ENCODE measurements at places on chromosomes 16 and 17.
A peak's percentile ranks its signal among the peaks of the same experiment; 100 is the strongest.

- DNase-seq = no peak
These were observed 368.4 kb downstream of the SOX9 start for GRCh38 chr17:72489272-72489641.

- DNase-seq = no peak
These were observed 26.0 kb downstream of the TBX4 start for GRCh38 chr17:61478026-61478789.

DNA sequence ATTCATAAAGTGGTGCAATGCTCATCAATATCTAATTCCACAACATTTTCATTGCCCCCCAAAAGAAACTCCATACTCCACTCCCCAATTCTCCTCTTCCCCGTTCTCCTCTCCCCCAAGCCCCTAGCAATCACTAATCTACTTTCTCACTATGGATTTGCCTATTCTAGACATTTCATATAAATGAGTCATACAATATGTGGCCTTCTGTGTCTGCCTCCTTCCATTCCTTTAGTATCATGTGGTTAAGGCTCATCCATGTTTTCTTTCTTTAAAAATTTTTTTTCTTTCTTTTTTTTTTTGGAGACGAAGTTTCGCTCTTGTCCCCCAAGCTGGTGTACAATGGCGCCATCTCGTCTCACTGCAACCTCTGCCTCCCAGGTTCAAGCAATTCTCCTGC lies 56.3 kb upstream of the HAS3 start:
- no peak for DNase-seq

DNA sequence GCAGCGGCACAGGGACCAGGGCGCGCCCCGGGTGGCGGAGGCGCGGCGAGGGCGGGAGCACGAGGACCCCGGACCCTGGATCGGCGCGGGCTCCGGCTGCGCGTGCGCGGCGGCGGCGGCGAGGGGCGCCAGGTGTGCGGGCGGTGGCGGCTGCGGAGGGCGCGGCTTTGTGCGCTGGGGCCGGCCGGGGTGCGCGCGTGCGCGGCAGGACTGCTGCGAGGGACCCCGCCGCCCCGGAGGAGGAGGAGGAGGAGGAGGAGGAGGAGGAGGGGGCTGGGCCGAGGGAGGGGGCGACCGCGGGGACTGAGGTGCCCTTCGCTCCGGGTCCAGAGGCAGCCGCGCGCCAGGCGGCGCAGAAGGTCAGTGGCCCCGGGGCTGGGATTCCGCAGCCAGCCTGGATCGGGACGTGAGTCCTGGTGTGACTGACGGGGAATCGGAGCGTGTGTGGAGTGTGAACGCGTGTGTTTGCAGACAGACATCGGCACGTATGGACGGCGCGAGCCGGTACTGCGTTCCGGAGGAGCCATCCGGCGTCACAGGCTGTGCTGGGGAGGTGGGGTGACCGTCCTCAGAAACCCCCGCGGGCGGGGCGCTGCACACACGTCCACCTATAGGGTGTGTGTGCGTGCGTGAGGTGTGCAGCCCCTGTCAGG lies 19.5 kb upstream of the RAP1GAP2 start:
- DNase-seq = no peak

DNA sequence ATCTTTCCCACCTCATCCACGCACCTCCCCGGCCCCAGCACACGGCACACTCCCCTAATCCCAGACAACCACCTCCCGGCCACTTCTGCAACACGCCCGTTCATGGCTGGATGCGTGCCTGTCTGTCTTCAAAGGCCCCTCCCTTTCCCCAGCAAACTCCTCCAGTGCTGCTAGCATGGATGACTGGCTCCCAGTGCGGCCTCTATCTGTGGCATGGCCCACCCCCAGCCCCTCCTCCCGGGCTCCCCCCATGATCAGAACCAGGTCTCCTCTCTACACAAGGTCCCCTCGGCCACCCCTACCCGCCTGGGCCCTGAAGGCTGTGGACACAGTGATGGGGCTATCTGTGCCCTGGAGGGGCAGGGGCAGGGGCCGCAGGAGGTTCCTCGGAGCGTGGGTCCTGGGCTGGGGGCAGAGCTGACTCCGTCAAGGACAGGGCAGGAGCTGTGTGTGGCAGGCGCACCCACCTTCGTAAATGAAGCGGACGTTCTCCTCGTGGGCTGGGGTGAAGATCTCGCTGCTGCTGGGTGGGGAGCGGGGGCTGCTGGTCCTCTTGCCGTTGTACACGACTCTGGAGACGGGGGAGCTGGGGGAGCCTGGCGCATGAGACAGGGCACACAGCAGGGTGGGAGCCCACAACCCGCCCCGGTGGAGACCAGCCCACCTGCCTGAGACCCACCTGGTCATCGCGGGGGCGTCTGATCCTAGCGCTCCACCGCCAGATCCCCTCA lies 9.1 kb downstream of the MCRIP1 start:
- DNase-seq = no peak

GRCh38 chr16:88170528-88170991 lies 212.2 kb upstream of the ZNF469 start:
- DNase-seq = no peak

- DNase-seq = no peak
These were observed 31.8 kb downstream of the PITPNM3 start for GRCh38 chr17:6524520-6524919.

DNA sequence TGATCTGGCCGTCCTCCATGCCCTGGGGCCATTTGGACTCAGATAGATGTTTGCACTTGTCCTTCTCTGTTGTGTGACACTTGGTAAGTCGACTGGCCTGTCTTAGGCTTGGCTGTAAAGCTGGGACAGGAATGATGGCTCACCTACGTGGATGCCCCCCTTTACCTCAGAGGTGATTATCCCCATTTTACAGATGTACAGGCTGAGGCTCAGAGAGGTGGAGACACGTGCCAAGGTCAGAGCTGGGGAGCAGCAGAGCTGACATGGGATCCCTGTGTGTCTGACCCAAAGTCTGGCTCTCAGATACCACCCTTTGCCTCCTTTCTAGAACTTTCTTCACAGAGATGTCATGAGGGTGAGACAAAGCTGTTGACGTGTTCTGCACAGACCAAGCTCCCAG lies 71.3 kb upstream of the CIBAR2 start:
- DNase-seq = no peak

DNA sequence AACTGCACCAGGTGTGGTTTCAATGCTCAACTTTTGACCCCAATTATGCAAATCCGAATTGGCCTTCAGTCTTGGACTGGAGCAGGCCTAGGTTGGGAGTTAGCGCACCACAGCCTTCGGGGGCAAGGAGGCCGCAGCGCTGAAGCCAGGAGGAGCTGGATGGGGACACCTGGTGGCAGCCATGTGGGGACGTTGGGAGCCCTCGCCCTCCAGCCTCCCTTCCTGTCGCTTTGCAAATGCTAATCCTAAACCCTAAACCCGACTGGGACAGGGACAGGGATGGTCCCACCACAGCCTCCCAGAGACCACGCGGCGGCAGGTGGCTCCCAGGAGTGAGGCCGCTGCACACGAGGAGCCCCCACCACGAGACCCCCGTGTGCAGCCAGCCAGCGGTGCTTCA lies 58.7 kb downstream of the KLHDC4 start:
- DNase-seq = no peak

DNA sequence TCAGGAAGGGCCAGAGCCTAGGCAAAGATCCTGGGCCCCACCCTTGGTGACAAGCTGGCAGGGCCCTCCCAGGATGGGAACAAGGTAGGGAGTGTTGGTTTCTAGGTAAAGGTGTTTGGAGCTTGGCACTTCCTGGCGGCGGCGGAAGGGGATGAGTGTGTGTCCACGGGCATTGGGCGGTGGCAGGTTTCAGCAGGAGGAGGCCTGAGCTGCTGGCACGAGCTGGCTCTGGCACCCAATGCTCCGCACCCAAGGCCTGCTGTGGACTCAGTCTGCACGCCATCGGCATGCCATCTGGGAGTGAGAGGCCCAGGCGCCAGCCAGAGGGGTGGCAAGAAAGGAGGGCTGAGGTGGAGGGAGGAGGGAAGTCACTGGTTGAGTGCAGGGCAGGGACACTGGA lies 46.9 kb upstream of the TAC4 start:
- no peak for DNase-seq

DNA sequence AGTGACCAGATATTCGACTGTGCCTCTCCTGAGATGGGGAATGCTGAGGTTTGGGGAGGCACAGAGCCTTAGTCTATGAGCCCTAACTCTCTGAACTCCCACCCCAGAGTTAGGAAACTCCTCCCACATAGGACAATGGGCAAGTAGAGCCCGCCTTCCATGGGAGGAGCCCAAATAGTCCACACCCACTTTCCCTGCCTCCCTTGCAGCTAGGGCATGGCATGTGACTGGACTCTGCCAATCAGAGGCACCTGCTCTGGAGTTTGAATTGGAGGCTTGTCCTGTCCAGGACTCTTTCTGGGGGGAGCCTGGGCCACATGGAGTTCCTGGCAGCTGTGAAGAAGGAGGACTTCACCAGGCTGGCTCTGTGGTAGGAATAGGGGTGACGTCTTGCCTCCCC lies 48.4 kb downstream of the SOCS1 start:
- no peak for DNase-seq

DNA sequence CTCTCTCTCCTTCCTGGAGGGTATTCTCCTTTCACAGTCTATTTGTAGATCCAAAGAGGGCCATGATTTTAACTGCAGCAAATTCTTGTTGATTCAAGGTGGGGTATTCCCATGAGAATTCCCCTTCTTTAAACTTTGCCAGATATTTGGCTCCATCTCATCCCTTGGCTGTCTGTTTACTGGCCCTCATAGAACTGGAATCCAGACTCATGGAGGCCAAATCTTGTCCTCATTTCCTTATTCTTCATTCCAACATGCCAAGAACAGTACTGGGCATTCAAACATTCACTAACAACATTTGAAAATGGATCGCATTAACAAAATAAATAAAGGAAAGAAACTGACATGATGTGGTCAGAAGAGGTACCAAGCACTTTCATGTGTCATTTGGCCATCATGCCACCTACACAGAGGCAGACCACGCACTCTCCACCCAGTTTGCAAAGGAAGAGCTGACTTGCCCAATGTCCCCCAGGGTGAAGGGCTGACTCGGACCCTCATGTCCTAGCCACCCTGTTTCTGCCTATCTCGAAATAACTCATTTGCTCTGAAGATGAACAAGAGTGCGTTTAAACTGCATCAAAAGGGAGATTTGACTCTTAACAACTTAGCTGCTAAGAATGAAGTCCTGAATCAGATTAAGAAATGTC lies 23.1 kb upstream of the SLC35B1 start:
- no peak for DNase-seq

DNA sequence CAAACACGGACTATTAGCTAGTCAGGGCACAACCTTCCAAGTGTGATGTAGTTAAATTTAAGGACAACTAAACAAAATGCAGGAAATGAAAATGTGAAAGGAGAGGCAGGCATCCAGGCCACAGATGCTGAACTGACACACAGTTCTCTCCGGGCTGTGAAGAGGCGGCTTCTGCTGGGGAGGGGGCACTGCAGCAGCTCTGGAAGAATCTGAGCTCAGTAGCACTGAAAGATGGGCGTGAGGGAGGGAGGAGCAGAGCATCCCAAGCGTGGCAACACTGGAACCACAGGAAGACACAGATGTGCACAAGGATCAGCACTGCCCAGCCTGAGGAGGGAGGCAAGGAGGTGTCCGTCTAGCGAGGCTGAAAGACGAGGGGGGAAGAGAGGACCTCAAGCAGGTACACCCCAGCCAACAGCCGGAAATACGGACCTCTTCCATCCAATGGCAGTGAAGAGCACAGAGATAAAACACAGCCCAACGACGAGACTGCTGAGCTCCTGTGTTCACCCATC lies 11.4 kb downstream of the MBTPS1 start:
- DNase-seq = no peak

DNA sequence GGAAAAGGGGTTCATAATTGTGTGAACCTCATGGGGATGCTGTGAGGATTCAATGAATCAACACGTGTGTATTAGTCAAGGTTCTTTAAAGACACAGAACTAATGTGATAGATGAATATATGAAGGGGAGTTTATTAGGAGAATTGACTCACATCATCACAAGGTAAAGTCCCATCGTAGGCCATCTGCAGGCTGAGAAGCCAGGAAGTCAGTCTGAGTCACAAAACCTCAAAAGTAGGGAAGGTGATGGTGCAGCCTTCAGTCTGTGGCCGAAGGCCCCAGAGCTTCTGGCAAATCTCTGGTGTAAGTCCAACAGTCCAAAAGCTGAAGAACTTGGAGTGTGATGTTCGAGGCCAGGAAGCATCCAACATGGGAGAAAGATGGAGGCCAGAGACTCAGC lies 413.4 kb downstream of the CDH13 start:
- DNase-seq = peak; percentile 3

- no peak for DNase-seq
These were observed 56.7 kb upstream of the SIAH1 start for GRCh38 chr16:48441863-48442279.

- DNase-seq = no peak
These were observed 79.5 kb downstream of the CPPED1 start for GRCh38 chr16:12724226-12724625.

DNA sequence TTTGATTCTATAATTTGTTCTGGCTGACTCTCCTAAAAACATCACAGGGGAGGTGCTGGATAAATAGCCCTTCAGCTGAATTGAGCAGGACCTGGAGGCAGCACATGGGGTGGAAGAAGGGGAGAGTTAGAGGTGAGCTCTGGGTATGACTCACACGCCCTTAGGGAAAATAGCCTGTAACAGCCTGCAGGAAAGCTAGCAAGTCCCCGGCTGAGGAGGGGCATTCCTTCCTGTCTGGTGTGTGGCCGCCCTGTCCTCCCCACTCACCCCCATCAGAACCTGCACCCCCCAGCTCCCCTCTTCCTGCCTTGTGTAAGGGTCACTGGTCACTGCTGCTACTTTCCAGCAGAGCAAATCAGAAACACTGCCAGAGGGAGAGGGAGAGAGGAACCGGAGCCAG lies 187.4 kb downstream of the C16orf95 start:
- no peak for DNase-seq

- DNase-seq = no peak
These were observed 70.8 kb downstream of the ABR start for GRCh38 chr17:1108765-1109605.

DNA sequence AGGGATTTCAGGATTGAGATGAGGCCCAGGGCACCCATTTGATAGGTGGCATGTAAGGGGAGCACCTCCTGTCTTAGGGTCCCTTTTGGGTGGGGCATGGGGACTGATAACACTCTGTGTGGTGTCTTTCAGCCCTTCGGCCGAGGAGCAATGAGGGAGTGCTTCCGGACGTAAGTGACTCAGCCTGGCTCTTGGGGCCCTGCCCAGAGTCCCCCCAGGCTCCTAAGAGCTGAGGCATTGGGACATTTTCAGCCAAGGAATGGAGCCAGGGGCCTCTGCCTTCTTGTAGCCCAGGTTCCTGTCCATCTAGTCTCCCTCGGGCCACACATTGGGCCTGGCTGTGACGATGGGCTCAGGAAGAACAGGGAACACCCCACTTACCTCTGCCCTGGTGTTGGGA lies 44.4 kb downstream of the EEF2K start:
- DNase-seq = no peak

All from AG09309 (cell line).